Mammary epithelial cell (primary cell): ENCODE measurements at places on chromosomes 4 and X. TPM values are rescaled to one million over a fixed set of nuclear protein-coding genes. Genes with fewer than 3 reads are reported as not detected.

DNA sequence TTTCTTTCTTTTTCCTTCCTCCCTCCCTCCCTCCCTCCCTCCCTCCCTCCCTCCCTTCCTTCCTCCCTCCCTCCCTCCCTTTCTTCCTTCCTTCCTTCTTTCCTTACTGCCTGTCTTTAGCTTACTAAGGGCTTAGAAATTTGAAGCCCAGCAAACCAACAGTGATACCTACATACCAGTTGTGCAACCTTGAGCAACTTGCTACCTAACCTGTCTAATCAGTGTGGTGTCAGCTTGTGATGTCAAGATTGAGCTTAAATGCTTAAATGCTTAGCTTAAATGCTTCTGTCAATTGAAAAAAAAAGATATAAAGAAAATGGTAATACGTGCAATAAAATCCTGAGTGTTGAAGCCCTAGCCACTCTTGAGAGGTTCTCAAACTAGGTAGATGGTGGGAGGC is 728.6 kb downstream of the TRIML1 start:
- DNase-seq = peak; percentile 35

- no peak for DNase-seq
Observed at GRCh38 chr4:185207466-185207865, 1.9 kb upstream of the SNX25 start.

DNA sequence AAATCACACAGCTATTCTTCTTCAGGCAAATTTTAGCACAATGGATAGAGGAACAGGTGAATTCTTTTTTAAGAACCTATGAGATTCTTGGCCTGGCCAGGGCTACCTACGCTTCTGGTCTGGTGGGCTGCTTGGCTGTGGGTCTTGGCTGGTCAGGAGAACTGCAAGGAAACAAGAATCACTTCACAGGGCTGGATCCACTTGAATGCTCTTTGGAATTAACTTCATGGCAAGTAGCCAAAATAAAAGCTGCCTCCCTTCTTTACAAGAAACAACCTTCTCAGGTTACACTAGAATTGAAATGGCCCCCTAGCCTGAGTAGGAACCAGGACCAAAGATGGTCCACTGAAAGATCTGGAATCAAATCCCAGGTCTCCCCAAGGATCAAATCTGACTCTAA is 519.1 kb downstream of the IQCM start:
- DNase-seq = no peak

GRCh38 chr4:181046809-181047208 is 1196.4 kb upstream of the TENM3 start:
- no peak for DNase-seq

DNA sequence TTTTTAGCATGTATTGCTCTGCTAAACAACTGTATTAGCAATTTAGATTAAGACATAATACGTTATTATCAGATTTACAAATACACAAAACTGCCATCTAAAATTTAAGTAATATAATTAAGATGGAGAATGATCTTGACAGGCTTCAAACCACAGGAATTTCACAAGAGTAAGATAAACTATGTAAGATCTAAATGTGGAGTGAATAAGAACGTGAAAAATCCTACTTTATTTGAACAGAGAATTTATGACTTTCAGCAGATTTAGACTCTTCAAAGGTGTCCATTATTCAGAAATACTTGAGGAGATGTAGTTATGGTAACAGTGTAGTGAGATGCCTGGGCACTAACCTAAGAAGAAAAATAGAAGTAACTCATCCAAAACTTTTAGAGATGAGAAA is 73.2 kb downstream of the SLC4A4 start:
- no peak for DNase-seq

GRCh38 chrX:108285356-108285755 is 152.9 kb downstream of the COL4A6 start:
- no peak for DNase-seq

DNA sequence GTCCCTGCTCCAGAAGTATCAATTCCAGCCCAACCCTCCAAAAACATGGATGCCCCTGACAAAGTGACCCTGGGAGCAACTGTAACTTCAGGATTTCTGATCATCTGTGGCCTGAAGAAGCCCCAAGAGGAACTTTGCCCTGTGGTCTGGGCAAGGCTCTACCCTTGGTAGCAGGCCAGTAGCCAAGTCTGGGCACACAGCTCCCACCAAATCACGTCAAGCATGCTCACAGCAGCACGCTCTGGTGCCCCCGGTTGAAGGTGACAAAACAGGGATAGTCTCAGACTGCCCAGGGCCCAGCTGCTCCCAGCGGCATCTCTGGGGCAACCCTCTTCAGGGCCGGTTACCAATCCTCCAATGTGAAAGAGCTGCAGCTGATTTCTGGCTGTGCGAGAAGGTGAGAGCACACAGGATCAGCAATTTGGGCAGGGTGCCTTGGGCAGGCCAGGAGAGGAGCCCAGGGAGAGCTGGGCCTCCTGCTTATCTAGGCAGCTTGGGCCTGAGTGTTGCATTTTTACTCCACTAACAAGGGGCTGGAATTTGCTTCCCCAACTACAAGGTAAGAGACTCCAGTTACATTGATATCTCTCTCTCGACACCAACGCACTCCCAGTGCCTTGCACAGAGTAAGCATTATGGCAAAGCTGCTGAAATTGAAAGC is 418.1 kb downstream of the BCOR start:
- no peak for DNase-seq

DNA sequence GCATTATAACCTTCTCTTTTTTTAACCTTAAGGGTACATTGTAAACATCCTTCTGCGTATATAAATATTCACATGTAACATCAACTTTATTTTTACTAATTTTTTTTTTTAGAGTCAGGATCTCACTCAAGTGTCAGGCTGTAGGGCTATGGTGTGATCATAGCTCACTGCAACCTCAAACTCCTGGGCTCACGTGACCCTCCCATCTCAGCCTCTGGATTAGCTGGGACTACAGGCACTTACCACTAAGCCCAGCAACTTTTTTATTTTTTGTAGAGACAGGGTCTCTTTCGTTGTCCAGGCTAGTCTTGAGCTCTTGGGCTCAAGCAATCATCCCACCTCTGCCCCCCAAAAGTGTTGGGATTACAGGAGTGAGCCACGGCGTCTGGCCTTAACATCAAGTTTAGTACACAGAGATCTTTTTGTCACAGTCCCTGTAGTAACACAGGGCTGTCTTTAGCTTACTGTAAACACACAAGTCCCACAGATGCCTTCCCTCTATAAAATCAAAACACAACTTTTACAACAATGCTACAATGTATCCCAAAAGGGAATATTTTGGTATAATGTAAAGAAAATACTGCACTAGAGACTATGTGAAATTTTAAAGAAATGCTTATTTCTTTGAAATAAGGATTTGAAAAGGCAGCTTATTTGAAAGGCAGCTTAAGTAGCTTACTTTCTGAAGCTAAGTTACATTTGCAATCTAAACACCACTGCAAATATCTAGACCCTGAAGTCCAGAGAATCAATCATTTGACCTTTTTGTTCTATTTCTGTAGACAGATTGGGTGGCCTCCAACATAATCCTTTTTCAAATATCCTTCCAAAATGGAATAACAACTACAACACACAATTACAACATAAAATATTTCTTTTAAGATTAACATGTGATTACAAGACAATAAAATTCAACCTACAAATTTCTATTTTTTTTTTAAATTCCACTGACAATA is 116.0 kb downstream of the APBB2 start:
- no peak for DNase-seq

GRCh38 chr4:26557164-26557563 is 26.7 kb upstream of the TBC1D19 start:
- peak; percentile 32 for DNase-seq

GRCh38 chrX:19863857-19864223 is 23.6 kb downstream of the SH3KBP1 start:
- no peak for DNase-seq

The TRMT44 gene
- 20.3 TPM for total RNA-seq

The GAGE12C gene
- total RNA-seq = not detected in 2 replicates

DNA sequence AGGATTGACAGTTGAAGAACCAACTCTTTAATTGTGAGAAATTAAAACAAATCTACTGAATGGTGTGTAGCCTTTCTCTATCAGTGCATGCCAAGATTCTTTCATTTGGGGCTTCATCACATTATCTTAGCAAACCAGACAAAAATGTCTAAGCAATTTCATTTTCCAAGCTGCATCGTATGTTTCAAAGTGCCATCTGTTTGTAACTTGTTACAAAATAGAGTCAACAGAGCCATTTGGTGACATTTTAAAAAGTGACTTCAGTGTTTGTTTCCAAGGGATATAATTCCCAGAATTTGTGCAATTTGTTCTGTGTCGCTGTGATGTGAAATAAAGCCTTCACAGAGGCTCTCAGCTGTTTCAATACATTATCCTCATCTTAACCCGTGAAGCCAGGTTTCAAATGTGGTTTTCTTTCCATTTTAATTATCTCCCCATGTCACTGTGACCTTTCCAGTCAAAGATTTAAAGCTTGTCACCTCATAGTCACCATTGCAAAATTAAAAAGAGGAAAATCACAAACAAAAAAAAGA is 46.0 kb upstream of the C1QTNF7 start:
- no peak for DNase-seq

The SASH3 gene
- not detected in 2 replicates for total RNA-seq

The SSX2B gene
- not detected in 2 replicates for total RNA-seq

DNA sequence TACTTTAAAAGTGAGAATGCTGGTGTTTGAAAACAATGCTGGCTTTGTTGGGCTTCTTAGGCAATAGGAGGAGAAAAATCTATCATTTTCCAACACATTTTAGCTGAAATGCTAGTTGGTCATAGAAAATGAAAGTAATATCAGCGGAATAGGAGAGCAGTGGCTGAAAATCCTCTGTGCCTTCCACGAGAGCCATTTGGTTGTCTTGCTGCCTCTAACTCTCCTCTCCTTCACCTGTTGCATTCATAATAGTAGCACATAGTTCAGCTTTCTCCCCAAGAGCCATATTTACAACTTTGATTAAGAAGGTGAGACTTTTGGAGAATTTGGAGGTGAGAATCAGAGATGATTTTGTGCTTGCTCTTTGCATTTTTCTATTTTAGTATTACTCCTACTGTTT is 849.4 kb upstream of the FTHL17 start:
- DNase-seq = no peak

The MAP9 gene
- total RNA-seq = 21.8 TPM

The MAGEH1 gene
- total RNA-seq = 2.6 and 5.2 TPM in 2 replicates

The SLC10A7 gene
- total RNA-seq = 13.6 and 15.6 TPM in 2 replicates

DNA sequence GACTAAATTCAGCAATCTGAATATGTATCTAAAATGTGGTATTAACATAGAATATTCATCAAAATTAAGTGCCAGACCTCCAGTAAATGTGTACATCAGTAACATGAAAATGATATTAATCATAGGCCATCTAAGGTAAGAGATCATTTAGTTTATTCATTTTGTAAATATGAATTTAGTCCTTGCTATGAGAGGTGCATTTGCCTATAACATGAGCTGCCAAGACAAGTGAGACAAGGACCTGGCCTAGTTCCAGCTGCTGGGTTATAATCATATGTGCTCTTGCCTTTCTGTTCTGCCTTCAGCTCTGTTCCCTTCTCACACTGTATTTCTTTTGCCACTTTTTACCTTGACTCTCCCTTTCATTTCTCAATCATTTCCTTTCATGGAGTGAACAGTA is 160.0 kb downstream of the STIM2 start:
- DNase-seq = no peak

DNA sequence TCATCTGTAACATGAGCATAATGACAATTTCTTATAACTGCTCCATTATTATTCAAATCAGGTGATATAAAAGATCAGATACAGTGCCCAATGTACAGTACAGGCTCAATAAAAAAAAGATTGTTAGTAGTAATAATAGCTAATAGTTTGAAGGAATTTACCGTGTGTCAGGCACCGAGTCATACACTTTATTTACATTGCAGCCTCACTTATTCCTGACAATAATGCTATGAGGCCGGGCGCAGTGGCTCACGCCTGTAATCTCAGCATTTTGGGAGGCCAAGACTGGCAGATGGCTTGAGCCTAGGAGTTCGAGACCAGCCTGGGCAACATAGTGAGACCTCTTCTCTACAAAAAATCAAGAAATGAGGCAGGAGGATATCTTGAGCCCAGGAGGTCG is 10.1 kb upstream of the MAP7D3 start:
- no peak for DNase-seq

GRCh38 chr4:57114973-57115372 is 4.8 kb upstream of the IGFBP7 start:
- no peak for DNase-seq

The SERTM2 gene
- total RNA-seq = not detected

DNA sequence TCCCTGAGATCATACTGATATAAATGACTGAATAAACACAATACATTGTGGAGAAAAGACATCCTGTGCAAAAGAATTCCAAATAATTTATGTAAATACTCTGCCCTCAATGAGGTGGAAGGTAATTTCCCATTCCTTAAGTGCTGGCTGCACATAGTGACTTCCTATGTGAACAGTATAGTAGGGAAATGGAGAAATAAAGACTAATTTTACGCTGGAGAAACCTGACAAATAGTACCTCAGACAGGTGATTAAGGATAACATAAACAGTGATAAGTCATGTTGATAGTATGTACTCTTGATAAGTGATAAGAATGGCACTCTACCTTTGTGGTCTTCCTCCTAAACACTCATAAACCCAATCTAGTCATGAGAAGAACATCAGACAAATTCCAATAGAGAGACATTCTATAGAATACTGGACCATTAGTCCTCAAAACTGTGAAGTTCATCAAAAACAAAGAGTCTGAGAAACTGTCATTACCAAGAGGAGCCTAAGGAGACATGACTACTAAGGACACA is 274.0 kb downstream of the CHIC1 start:
- DNase-seq = no peak

DNA sequence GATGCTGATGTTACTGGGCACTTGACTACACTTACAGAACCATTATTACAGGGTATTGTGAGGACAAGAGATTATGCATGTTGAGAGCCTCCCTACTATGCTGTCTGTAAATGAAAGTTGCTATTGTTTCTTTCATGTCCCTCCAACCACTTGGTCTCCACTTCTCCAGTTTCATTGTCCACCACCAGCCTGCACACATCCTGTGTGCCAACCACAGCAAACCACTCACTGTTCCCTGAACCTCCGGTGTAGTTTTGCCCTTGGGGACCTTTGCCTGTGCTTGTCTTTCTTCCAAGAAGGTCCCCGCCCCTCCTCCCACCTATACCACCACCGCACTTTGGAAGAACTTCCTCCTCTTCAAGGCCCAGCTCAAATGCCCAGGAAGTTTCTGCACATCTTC is 43.1 kb upstream of the AFF2 start:
- DNase-seq = peak; percentile 22

GRCh38 chr4:75370576-75370975 is 143.6 kb downstream of the RCHY1 start:
- no peak for DNase-seq

GRCh38 chr4:112882286-112882685 is 167.2 kb upstream of the ANK2 start:
- DNase-seq = no peak

- DNase-seq = no peak
Observed at GRCh38 chr4:38711066-38711465, 47.1 kb downstream of the KLF3 start.
